GM19239 (cell line): ENCODE measurements at places on chromosomes 16 and 17.

GRCh38 chr16:78889346-78889745 is 711.2 kb downstream of the MAF start:
- no peak for DNase-seq

DNA sequence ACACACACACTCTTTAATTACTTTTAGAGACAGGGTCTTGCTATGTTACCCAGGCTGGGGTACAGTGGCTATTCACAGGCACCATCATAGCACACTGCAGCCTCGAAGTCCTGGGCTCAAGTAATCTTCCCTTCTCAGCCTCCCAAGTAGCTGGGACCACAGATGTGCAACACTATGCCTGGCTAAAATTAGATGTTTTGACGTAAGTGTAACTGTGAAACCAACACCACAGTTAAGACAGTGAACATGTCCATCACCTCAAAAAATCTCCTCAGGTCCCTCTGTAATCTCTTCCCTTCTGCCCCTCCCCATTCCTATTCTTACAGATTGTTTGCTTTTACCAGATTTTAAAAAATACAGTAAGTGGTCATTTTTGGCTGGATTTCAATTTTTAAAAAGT is 66.7 kb downstream of the RPGRIP1L start:
- no peak for DNase-seq

GRCh38 chr17:80564545-80564944 is 19.9 kb downstream of the RPTOR start:
- DNase-seq, result no peak

DNA sequence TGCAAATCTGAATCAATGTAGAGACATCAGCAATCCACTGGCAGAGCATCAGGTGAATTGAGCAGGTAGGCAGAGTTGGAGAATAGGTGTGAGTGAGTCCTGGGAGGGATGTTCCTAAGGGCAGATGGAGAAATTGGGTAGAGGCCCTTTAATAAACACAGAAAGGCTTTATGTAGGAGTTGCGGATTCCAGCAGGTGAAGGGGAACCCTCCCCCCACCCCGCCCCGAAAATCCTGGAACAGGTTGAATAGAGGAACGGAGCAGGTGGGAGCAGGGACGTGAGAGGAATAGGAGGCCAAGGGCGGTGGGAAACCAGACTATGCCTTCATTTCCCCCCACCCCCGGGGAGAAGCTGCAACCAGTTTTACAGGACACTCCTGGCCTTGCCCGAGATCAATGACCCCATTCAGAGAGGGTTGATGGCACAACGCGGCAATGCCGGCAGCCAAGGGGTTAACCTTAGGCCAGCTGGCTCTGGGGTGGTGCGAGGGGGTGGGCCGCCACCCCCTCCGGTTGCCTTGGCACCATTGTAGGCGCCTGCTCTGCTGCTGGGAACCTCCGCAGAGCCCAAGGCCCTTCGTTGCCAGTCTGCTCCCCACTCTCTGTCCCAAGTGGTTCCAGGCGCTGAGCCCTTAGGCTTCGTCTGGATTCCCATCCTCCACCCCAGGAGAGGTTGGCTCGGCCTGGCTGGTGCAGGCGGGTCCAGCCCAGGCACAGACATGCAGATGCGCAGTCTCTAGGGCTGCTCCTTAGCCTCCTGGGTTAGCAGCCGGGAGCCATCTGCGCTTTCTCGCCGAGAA is 814 bp upstream of the RUNDC3A start:
- no peak for DNase-seq

- DNase-seq, result no peak
Measured at GRCh38 chr16:80029761-80030481, 429.4 kb upstream of the MAF start.

DNA sequence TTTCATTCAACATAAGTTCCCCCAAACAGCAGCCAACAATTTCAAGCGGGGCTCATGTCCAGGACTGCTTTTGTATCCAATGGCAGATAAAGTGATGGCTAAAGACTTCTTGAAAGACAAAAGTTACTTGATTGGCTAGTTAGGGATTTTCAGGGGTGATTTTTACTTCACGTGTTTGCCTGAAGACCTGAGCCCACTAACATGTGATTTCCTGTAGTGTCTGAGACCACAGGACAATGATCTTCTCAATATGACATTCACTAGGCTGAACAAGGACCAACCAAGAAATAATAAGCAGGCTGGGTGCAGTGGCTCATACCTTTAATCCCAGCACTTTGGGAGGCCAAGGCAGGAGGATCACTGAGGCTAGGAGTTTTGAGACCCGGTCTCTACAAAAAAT is 10.4 kb downstream of the TVP23A start:
- no peak for DNase-seq

- DNase-seq, result no peak
Measured at GRCh38 chr16:26992666-26993349, 73.9 kb upstream of the C16orf82 start.

DNA sequence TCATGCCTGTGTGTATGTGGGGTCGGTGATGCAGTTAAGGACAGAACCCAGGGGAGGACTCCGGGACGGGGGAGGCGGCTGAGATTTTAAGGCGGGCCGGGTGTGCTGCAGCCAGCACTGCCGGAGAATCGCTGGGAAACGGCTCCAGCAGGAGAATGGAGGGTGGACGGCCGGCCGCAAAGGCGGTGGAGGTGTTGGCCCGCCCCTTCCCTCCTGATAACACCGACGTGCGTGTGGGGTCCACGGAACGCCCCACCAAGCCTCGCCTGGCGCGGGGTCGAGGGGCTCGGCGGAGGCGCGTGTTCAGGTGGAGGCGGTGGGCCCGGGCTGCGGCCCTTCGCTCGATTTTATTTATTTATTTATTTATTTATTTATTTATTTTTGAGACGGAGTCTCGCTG is 633 bp downstream of the ZNF843 start:
- DNase-seq, result no peak

- no peak for DNase-seq
Measured at GRCh38 chr16:17602678-17603077, 131.9 kb upstream of the XYLT1 start.

GRCh38 chr17:48529683-48530009 is 1.2 kb downstream of the HOXB1 start:
- DNase-seq, result no peak

DNA sequence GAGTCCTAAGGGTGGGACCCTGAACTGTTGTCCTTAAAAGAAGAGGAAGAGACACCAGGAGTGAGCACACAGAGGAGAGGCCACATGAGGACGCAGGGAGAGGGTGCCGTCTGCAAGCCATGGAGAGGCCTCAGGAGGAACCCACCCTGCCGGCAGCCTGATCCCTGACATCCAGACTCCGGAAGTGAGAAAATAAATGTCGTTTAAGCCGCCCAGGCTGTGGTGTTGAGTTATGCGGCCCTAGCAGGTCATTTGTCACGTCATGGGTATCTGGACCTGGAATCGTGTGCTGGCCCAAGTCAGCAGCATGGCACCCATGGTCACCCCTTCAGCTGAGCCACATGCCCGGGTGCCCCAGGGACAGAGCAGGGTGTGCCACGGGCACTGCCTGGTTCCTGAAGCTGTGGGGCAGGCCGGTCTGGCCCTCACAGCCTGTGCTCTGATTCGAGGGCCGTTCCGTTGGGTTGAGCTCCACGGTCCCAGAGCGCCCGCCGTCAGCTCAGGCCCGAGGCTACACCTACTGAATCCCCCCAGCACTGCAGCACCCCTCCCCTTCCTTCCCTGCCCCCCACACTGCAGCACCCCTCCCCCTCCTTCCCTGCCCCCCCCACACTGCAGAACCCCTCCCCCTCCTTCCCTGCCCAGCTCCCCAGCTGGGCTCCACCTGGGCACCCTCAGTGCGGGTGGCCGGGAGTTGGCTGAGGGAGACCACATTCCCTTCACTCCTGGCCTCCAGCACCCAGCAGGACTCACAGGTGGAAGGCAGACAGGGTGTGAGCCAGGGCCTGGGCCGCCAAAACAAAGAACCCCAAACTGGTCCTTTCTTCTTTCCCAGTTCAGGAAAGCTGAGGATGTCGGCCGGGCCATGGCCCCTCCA is 2.7 kb upstream of the CCDC57 start:
- no peak for DNase-seq

DNA sequence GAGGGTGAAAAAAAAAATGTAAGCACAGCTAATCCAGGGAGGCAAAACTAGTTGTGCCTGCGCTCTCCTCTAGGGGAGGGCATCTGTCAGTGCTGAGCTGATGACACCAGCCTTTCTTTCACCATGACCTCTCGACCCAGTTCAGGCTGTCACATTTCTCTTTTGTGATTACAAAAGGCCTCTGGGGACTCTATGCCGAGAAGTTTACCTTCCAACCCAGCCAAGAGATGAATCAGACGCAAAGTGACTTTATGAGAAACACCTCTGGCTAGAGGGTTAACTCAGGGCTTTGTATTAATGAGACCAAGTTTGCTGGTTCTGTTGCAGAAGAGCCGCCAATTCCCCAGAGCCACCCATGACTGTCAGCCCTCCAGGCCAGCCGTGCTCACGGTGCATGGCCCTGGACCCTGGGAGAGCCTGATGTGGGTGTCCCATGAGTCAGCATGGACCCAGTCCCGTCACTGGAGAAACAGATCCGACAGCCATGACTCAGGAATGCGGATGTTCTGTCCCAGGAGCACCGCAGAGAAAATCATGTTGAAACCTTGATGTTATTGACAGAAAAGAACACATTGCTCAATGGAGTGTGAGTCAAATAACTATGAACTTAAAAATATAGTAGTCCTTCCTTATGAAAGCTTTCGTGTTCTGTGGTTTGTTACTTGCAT is 437.2 kb downstream of the HS3ST3B1 start:
- DNase-seq, result no peak

GRCh38 chr17:30805944-30806456 is 18.5 kb downstream of the CRLF3 start:
- no peak for DNase-seq

DNA sequence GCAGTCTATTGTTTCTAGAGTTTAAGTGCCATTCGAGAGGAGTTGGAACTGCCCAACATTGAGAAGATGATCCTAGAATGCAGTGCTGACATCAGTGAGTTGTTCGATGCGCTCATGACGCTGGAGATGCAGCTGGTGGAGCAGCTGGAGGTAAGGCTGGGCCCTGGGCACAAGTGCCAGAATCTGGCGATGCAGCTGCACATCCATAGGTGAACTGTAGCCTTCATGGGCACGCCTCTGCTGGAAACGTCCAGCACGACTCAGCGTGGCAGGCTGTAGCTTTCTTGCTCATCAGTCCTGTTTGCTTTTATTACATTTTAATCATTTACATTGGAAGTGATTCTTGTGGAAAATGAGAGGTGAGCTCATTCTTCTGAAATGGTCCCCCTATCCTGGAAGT is 31.7 kb downstream of the DRC3 start:
- DNase-seq, result no peak

GRCh38 chr17:67293251-67294203 is 48.5 kb upstream of the HELZ start:
- DNase-seq, result peak; percentile 85

DNA sequence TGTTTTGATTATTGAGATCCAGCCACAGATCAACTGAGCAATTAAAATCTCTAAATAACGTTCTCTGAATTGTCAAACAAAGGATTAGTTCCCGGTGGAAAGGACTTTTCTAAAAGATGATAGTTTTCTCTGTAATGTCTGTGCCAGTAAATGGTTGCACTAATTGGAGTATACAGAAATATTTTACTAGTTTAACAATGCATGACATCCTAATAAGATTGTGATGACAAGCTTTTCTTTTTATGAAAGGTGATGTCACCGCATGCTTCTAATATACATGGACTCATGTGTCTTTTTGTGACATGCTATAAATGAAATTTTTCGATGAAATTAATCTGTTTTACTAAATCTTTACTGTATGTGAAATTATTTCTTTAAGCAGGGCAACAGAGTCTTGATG is 211.1 kb downstream of the IRX3 start:
- no peak for DNase-seq

DNA sequence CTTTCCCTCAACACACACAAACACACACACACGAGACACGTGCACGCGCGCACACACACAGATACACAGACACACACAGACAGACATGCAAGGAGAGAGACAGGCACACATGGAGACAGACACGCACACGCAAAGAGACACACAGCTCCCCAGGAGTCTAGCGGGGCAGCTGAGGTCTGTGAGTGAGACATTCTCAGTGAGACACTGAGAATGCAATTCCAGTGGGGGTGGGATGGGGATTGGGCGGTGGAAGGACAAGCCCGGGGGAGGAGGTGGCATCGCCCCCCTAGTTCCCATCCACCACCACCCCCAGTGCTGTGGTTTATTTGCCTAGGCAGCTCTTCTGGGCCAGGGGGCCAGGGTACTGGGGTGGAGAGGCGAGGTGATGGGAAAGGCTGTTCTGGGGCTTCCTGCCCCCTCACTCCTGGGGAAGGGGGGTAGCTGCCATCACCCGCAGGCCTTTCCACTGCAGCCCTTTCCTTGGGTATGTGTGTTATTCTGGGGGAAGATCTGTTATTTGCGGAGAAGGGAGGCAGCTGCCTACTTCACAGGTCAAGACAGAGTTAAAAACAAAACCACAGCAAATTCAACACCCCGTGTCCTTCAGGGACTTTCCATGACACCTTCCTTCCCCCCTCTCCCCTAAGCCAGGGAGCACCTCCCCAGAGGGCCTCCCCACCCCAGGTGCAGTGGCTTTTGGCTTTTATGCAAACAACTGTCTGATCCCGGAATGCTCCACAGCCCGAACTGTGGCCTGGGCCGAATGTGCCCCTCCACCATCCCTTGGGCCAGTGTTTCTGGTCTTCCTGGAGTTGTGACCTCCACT is 18.0 kb downstream of the GRB7 start:
- no peak for DNase-seq

- no peak for DNase-seq
Measured at GRCh38 chr17:73119631-73120030, 27.1 kb upstream of the SLC39A11 start.

- DNase-seq, result no peak
Measured at GRCh38 chr16:9296271-9296590, 204.8 kb downstream of the HAPSTR1 start.

- no peak for DNase-seq
Measured at GRCh38 chr17:57892820-57893595, 43.2 kb upstream of the MRPS23 start.

DNA sequence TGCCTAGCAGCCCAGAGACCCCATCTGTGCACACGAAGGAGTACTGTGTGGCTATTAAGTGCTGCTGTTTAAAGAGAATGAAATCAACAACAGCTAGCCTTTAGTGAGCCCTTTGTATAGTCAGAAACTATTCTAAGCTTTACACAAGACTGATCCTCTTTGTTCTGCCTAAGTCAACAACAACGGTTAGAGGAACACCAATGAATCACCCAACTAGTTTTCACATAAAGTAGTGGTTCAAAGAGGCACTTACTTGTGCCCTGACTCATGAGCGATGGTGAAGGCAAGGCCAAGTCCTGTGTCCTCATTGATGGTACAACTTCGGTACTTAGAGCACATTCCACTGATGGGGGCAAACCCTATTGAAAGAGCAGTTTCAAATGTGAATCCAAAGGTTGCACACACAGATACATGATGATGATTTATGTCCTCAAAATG is 75.8 kb downstream of the ADAMTS18 start:
- DNase-seq, result no peak
